ENCODE measurements at places on chromosomes 3 and 15.

GRCh38 chr15:61032600-61033286 is 196.4 kb downstream of the RORA start:
- no peak for DNase-seq

- DNase-seq, result no peak
Measured at GRCh38 chr3:32499585-32499984, 3.1 kb downstream of the CMTM6 start.

DNA sequence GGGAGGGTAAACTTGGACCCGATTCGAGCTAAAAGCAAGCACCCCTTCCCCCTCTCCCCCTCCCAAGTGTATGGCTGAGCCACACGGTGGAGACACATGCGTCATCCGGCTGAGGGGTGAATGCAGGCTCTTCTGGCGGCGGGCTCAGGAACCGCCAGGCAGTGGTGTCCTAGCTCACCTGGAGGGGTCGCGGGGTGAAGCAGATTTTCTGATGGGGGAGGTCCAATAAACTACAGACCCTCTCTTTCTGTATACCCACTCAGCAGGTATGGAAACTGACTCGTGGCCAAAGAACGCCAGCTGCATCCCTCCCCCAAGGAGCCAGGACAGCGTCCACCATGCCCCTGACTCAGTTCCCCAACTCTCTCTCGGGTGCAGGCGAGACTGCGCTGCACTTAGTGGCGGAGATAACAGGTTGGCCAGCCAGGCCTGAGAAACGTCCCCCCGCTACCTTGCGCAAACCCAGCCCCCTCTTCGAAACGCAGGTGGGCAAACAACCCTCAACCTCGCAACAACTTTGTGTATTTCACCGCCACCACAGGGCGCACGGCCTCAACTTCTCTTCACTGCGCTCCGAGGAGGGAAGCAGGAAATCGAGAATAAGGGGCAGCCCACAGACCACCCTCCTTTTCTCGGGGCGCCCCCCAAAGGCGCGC is 1.3 kb downstream of the MAGI1 start:
- DNase-seq, result no peak

DNA sequence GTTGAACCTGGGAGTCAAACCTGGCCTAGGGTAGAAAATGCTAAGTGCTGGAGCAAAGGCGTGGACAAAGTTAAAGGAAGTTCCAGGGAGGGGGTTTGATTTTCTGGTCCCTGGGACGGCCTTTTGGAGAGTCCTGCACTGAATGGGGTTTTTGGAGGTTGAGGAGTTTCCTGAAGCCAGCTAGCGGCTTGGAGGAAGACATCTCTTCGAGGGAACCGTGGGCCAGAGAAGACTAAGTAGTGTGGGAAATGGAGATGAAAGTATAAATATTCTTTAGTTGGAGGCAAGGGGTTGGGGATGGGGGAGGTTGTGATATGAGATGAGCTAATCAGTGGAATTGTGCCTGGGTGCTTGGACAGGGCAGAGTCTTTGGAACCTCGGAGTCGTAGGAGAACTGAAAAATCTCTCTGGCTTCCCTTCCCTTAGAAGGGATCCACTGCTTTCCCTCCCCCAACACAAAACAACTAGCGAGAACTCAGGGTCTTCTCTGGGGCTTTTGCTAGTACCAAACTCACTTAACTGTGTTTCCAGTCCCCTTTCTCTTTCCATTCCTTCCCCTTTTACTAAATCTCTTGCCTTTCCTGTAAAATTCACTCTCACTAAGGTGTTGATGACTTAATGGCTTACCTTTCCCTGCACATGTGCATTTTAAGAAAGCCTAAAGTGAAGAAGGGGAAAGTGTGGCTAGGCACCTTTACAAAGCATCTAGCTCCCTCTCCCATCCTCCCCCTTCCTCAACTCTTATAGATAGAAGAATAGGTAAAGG is 1.0 kb downstream of the LPP start:
- no peak for DNase-seq

GRCh38 chr3:16604433-16604832 is 790 bp downstream of the DAZL start:
- no peak for DNase-seq

DNA sequence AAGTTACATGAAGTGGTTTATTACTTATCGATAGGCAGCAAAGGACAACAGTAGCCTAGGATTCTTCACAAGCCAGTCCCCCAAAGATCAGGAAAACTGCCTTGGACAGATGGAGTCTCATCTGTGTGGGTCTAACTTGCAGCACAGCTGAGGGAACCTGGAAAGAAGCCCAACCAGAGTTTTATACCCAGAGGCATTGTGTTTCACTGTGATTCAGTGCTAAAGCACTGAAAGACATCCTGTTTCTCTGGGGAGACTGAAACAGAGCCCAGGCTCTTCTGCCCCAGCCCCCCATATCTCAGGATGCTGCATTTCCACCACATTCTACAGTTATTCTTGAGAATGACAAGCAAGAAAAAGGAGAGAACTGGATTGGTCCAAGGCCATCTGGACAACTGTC is 48.2 kb upstream of the PYDC2 start:
- peak; percentile 27 for DNase-seq

DNA sequence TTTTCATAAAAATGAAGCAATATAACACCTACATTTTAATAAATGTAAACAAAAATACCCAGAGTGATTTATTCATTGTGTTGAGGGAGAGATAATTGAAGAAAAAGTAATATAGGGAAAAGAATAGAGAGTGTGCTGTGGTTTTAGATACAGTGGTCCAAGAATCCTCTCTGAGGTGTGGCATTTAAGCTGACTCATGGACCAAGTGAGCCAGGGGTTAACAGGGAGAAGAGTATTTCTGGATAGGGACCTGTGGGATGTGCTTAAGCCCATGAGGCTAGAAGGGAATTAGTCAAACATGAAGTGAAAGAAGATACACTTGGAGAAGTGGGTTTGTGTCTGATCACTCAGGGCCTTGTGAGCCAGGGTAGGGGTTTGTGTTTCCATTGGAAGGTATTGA is 680.7 kb upstream of the GRM7 start:
- no peak for DNase-seq

GRCh38 chr3:96059301-96059700 is 755.1 kb upstream of the EPHA6 start:
- DNase-seq, result no peak

DNA sequence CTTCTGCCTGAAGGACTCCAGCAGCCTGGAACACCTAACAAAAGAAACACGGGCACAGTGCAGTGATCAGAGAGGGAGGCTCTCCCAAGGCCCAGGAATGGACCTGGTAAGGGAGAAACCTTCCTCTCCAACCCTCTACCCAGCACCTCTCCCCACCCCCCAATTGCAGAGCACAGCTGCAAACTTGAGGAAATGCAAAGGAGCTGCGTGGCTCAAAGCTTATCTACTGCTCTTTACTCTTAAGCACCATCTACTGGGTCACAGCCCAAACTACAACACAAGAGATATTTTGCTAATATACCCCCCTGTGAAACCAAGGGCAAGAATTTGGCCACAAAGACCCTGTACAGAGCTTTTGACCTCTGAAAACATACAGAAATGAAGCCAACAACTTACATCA is 328.3 kb downstream of the OXSM start:
- no peak for DNase-seq

DNA sequence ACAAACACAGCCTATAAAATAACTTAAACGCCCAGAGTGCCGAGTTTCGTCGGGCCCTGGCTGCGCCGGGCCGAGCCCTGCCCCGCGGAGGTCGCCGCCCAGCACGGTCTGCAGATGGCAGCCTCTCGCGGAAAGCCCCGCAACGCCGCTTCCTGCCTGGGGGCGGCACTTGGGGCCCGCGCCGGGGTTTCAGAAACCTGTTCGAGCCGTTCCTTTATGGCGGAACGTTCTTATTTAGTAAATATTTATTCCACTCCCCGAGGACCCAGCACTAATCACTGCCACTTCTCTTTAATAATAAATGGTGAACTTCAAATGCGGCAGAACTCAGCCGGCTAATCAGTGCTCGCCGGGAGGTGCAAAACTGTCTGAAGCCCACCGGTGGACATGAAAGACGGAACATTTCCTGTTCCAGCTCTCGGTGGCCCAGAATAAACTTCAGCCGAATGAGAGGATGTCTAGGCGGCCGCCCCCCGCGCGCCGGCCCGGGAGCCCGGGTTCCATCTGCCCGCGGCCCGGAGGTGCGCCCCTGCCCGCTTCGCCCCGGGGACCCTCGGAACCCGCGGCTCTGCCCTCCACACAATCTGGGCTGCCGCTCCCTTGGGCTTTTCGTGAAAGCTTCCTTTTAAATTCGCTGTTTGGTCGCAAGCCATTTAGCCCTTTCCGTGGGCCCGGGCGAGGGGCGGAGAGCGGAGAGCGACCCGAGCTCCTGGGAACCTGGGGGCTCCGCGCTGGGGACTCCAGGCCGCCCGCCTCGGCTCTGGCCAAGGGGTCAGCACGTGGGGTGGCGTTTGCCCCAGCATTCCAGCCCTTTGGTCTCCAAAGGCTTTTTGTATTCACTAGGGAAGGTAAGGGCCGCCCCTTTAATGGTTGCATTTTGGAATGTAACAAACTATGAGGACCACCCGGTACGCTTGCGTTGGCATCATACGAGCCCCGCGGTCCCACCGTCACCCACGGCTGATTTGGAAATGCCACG is 110.8 kb upstream of the ATP11B start:
- no peak for DNase-seq

DNA sequence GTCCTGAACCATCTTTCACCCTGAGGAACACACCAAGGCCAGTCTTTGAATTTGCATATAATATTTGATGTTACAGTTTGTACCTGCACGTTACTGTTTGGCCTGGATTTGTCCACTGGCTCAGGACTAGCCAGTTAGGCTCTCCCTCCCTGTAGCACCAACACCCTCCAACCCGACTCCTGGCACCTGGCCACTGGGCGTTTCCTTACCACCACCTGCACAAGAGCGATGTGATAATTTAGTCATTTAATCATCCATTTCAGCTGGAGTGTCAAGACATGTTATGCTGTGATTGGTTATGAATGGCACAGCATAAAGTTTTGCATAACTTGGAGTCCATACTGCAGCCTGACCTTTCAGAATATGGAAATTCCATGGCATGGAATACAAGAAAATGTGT is 242.4 kb downstream of the KCNMB2 start:
- no peak for DNase-seq

DNA sequence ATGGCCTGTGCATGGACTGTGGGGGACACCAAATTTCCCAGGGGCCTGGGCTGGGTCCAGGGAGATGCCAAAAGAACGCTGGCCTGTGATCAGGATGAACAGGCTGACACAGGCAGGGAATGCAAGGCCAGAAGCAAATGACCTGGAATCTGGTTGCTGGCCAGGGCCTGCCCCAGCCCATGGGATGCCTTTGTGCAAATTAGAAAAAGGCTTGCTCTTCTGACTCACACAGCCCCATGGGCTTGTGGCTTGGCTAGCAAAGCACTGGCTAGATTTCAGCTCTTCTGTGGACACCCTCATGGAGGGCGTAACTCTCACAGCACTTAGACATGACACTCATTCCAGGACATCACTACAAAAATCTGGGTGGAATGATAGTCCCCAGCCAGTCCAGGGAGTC is 356.0 kb downstream of the SHQ1 start:
- DNase-seq, result no peak

- DNase-seq, result no peak
Measured at GRCh38 chr3:185778094-185778493, 46.7 kb downstream of the IGF2BP2 start.

DNA sequence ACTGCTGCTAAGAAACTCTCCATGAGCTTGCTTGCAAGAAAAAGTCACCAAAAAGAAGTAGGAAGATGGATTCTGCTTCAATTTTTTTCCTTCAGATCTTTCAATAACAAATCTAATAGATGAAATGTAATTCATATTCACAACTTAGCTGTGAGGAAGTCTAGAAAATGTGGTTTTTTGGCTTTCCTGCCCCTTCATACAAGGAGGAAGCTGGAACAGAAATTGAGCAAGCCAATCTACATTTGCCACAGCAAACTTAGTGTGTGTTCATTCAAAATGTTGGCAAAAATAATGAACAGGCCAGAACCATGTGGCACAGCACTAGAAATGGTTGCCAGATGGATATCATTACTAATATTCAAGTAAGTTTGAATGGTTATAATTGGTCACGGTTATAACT is 93.2 kb upstream of the NEDD4 start:
- DNase-seq, result no peak

DNA sequence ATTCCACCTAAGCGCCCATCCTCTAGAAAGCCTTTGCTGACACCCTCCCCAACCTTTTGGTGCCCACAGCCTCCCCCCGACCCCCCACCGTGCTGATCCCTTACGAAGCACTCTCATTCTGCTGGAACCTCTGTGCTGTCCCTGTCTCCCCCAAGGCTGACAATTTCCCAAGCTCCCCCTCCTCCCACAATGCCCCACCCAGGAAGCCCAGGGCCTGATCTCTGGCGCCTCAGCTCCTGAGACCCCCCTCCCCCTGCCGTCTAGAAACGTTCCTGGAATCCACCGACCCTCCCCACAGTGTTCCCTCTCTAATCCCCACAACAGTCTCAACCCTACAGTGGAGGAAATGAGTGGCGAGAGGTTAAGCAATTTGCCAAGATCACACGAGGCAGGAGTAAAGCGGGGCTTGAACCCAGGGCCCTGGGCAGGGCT is 18.3 kb downstream of the MYL3 start:
- DNase-seq, result no peak

- DNase-seq, result no peak
Measured at GRCh38 chr3:133882986-133883586, 12.6 kb downstream of the RAB6B start.

DNA sequence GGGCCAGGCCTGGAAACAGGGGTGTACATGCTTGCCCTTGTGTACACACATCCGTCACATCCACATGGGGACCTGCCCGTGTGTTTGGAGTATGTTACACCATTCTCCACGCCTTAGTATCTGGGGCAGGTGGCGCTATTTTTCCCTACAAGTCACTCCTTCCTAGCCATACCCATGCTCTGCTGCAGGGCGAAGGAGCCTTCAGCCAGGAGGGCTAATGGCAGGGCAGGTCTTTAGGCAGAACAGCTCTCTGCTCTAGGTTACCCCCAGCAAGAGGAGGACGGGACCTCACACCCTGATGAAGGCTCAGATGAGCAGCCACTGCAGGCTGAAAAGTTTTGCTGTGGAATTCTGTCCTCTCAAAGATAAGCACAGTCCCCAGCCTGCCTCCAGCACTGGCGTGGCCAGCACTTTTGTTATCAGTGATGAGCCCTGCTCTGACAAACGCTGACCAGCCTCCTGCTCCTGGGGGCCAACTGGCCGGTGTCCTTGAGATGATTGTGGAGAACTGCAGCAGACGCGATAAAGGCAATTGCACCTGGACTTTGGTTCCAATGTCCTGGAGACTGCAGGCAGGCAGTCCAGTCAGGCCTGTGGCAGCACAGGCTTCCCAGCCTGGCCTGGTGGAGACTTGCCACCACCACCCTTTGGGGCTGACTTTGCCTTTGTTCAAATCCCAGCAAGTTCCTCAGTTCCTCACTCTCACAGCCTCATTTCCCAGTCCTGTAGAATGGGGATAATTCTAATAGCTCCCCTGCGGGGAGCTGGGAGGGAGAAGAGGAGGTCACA is 19.8 kb upstream of the PIGZ start:
- no peak for DNase-seq

- no peak for DNase-seq
Measured at GRCh38 chr15:52673734-52674133, 5.5 kb downstream of the ATOSA start.

DNA sequence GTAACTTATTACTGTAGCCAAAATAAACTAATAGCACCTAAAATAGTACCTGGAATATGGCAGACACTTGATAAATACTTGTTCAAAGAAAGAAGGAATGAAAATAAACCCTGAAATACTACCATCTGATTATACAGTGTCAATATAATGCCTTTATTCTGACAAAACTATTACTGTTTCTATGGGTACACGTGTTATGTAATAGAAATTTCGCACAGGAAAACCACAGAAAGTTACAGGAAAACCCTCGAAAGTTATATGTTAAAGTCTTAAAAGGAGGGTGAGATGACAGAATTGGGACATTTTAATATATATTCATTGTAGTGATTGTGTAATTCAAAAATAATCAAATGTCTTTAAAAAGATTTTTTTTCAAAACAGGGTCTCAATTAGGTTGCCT is 28.8 kb downstream of the ETFA start:
- DNase-seq, result no peak

All from NCI-H1694 treated with DMSO at 0.1 percent for 48 hours (cell line).